IMR-90 (cell line): ENCODE measurements at places on chromosomes 1 and 21.

- no peak for DNase-seq
Observed at GRCh38 chr1:66355756-66356155, 178.2 kb upstream of the SGIP1 start.

GRCh38 chr1:11308699-11309224, 35.8 kb downstream of the UBIAD1 start:
- DNase-seq = no peak

GRCh38 chr21:45532826-45533360, 9.3 kb downstream of the SLC19A1 start:
- no peak for DNase-seq

DNA sequence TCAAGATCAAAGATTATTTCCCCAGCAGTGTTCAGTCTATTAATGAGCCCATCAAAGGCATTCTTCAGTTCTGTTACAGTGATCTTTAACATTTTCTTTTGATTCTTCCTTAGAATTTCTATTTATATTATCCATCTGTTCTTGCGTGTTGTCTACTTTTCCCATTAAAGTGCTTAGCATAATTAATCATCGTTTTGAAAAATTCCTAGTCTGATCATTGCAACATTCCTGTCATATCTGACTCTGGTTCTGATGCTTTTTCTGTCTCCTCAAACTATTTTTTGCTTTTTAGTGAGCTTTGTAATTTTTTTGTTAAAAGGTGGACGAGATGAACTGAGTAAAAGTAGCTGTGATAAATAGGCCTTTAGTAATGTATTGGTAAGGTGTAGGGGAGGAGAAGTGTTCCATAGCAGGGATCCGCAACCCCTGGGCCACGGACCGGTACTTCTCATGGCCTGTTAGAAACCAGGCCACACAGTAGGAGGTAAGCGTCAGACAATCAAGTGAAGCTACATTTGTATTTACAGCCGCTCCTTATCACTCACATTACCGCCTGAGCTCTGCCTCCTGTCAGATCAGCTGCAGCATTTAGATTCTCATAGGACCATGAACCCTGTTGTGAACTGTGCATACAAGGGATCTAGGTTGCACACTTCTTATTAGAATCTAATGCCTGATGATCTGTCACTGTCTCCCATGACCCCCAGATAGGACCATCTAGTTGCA, 163.3 kb downstream of the PIK3R3 start:
- no peak for DNase-seq

GRCh38 chr1:49104575-49104974, 327.9 kb upstream of the BEND5 start:
- DNase-seq = no peak
